ENCODE measurements at places on chromosomes 7 and 10.

GRCh38 chr7:98354511-98355249 lies 46.2 kb downstream of the BAIAP2L1 start:
- DNase-seq: peak; percentile 98

DNA sequence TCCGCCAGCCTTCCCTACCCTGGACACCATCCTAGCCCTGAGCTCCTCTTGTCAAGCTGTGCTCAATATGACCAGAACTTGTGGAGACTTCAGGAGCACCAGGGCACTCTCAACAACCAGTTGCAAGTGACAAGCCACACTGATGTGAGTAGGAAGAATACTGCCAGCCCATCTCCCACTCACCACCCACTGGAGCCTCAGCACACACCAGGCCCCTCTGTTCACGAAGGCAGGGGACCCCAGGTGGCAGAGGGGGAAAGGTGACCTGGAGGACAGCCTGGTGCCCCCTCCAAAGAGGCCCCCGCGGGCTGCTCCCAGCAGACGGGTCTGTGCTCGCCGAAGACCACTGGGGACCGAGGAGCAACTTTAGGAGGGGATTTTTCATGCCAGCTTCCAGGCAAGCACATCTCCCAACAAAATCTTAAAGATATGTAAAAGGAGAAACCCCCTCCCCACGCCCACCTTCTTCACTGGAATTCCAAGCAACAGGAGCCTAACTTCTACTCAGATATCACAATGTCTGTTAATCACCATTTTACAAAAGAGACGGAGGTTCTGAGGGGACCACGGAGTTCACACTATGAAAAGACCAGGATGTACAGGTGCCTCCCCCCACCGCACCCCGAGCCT lies 1.0 kb downstream of the MMD2 start:
- DNase-seq: no peak

DNA sequence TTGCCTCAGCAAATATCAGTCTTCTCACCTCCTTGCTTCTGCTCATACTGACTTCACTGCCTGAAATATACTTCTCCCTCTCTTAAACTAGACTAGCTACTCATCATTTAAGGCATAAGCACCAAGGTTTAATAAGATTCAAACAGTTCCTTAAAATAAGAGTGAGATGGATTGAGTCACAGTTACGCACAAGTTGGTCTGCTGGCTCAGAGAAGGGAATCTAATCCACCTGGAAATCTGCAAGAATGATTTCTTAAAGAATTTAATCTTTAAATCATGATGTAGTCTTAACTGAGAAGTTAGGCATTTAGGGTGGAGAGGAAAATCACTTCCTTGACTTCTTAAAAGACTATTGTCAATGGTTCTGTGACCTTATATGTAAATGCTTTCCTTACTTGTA lies 56.2 kb upstream of the TMEM140 start:
- DNase-seq: no peak

DNA sequence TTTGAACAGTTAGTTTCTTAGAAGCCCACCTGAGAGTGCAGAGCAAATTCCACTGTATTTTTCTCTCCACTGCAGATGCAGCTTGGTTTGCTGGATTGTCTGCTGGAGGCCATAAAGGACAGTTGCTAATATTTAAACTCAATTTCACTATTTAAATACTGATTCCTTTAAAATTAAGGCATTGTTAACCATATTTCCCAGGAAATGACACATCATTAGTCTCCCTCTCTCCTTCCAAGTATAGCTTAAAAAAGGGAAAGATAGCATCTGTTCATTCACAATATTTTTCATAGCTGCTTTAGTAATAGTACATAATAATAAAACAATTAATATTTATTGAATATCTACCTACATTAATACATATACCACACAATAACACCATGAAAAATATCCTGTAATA lies 252.9 kb downstream of the HGF start:
- no peak for DNase-seq

- DNase-seq: no peak
These were observed 18.4 kb upstream of the MAP3K8 start for GRCh38 chr10:30415593-30415992.

- no peak for DNase-seq
These were observed 54.4 kb downstream of the ZNF503 start for GRCh38 chr10:75347186-75347585.

GRCh38 chr7:42617806-42618457 lies 293.9 kb downstream of the C7orf25 start:
- no peak for DNase-seq

- no peak for DNase-seq
These were observed 1.7 kb upstream of the GIMAP6 start for GRCh38 chr7:150633926-150634325.

GRCh38 chr10:84811113-84811512 lies 482.7 kb downstream of the CCSER2 start:
- DNase-seq: no peak

DNA sequence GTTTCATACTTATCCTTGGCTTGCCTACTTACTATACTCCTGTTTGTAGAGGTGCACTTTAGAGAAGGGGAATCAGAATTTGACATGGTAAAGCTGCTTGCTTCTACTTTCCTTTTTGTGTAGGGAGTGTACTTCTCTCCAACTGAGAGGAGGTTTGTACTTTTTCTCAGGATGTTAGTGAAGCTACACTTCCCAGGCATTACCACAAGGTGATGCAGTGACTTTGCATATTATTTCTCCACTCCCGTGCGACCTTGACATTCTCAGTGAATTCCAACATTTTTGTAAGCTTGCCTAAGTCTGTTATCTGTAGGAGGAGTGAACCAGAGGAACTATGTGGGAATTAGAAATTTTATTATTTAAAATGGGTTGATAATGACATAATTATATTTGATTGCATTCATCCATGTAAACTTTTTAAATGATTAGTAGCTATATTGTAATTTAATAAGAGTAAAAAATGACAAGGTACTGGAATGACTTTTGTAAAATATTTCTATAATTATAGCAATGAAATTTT lies 5.2 kb downstream of the TAX1BP1 start:
- peak; percentile 72 for DNase-seq

DNA sequence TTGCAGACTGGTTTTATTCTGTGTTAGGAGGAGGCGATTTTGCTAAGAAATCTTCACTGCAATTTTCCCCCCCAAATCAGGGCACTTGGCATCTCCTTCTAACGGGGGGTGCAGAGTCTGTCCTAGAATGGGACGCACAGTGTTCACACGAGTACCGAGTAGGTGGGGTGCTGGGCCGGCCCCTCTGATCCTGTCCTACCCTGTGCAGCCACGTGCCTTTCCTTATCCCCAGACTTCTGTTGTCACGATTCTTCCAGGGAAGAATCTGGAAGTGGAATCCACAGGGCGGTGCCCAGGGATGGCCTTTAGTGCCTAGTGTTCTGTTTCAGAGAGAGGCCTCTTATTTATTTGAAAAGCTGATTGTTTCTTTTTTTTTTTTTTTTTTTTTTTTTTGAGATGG lies 16.4 kb downstream of the CUX1 start:
- peak; percentile 40 for DNase-seq

GRCh38 chr10:1214071-1214675 lies 158.0 kb downstream of the WDR37 start:
- no peak for DNase-seq

GRCh38 chr10:31018962-31019361 lies 12.7 kb downstream of the ZNF438 start:
- no peak for DNase-seq

DNA sequence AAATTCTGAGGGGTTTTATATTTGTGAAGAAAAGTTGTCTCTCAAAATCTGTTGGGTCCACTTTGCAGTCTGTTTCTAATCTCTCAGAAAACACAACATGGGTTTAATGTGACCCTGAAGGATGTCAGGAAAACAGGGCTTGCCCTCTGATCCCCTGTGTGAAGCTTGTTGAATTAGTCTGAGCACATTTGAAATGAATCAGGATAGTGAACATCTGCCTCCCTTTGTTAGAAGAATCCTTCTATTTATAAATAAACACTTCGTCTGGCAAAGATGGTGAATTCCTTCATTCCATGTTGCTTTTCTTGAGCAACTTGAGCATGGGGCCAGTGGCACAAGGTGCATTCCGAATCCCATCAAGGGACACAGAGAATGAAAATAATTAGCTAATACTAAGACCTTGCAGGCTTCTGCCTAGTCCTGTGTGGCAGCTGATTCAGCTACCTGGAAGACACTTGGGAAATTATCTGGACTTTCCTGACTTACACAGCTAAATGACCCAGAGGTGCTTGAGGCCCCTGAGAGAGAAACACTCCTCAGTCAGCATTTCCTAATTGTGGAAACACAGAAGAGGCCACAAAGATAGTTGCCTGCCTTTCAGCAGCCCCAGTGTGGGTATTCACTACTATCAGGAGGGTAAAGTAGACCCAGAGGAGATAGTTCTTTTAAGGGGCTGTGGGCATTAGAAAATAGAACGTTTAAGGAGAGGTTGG lies 305.5 kb downstream of the C7orf25 start:
- DNase-seq: no peak

DNA sequence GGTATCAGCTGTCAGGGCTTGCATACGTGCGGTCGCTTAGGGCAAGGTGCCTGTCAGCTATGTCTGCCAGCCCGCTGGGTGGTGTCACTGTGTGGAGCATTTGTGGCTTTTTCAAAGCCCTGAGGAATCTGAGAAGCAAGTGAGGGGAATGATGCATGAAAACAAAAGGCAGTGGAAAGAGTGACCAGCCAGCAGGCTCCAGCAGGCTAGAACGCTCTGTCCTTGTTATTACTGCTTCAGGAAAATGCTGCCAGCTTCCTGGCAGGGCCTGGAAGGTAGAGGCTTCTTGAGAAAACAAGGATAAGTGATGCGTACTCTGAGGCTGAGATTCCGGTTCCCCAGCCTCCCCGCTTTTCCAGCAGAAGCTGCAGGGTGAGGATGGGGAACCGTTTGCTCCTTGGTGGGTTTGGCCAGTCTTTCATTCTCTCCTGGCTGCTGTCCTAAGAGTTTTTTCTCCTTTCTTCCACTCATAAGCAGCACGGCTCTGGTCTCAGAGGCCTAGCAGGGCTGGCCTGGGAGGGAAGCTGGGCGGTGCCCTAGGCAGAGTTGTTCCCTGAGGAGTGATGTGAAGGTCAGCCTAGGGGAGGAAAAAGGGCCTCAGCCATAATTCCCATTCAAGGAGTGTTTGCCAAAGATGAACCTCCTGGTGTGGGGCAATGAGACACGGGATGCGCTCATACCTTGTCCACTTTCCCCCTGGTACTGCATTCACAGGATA lies 42.8 kb upstream of the MKLN1 start:
- DNase-seq: no peak

DNA sequence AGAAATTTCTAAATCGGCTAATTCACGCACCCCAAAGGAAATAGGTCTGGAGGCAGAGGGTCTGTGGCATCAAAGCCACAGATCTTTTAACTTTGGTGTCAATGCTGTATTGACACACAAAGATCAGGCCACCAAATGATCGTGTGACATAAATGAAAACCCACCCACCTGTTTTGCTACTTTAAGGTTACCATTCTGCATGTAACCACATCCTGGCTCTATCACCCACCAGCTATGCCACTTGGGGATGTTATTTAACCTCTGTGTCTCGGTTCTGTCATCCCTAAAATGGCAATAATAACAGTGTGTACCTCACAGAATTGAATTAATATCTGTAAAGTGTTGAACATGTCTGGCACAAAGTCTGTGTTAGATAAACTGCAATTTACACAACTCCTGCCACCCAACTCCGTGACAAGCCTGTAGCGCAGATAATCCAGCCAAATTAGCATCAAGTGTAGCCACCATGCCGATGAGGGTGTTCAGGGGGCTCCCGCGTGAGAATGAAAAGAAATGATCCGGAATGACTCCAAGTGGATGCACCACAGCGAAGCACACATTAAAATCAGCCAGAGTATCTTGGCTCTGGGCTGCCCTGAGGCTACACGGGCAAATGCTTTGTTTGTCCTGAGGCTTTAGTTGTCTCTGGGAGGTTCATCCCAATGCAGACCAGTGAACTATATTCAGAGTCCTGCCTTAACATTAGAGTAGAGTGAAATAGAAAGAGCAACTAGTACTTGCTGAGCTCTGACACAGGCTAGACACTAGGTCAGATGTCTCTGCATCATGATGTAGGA lies 158.4 kb upstream of the NEBL start:
- no peak for DNase-seq

GRCh38 chr10:7432884-7433726 lies 22.3 kb upstream of the SFMBT2 start:
- no peak for DNase-seq

DNA sequence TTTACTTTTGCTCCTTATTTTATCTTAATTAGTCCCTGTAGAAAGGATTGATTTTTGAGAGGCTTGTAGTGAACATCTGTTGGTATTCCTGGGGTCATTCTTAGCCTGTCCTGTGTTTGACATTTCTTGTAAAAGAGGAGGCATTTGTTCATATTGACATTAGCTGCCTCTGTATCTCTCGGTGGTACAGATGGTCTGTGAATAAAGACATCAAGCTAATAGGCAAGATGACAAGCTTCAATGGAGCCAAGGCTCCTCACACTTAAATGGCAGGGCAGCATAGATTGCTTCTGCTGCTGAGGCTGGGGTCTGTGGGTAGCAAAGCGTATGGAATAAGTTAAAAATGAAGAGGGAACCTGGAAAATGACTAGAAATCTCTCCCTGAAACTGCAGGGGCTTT lies 687.6 kb downstream of the LRMDA start:
- DNase-seq: no peak

DNA sequence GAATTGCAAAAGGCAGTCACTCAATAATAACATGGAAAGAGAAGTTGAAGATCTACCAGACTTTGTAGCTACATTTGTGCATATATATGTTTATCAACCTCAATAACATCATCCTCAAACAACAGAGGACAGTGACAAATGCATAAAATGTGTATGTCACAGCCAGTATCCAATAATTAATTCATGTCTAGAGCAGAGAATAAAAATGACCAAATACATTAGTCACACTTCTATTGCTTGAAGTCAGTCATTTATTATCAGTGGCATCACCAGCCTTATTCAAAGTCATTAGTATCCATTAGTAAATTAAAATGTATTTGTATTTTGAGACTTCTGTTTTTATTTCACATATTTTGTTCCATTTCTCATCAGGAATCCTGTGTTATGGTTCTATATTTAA lies 852.8 kb downstream of the XPNPEP1 start:
- no peak for DNase-seq

- peak; percentile 87 for DNase-seq
These were observed 96.8 kb downstream of the COL28A1 start for GRCh38 chr7:7438851-7439250.

DNA sequence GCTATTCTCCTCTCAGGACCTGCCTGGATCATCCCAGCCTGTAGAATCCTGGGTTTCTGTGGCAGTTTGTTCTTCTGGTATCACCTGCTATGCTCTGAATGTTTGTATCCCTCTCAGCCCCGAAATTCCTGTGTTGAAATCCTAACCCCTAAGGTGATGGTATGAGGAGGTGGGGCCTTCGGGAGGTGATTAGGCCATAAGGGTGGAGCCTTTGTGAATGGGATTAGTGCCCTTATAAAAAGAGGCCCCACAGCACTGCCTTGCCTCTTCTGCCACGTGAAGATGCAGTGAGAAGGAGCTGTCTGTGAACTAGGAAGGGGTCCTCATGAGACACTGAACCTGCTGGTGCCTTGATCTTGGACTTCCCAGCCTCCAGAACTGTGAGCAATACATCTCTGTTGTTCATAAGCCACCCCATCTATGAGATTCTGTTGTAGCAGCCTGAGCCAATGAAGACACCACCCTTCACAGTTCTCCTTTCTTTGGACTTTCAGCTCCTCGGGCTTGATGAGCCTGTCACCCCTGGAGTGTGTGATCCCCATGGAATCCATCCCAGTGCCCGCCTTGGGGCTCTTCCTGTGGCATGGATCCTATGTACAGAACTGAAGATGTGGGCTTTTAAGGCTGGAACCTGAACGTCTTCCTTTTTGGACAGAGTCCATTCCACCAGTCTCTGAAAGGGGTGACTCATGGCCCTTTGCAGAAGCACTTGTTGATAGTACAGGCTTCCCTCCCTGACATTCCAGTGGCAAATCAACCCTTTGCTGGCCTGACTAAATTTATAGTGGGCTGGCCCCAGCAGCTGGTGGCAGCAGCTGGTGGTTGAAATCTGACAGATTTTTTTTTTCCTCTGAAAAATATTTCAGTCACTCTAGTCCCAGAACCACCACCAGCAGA lies 138.0 kb downstream of the TACC2 start:
- DNase-seq: peak; percentile 88
